Cardiac muscle cell (in vitro differentiated cells and primary cell): ENCODE measurements at places on chromosomes 6 and 20. TPM values are rescaled to one million over a fixed set of nuclear protein-coding genes. Genes with fewer than 3 reads are reported as not detected.

Gene UBD
- polyA plus RNA-seq = not detected in 2 replicates

Gene SULF2
- polyA plus RNA-seq = 2.8 and 9.6 TPM in 2 replicates

Gene COL9A3
- 6.4 and 12.3 TPM in 2 replicates for polyA plus RNA-seq

Gene PPIL1
- polyA plus RNA-seq = 76.5 and 133 TPM in 2 replicates

Gene FHL5
- polyA plus RNA-seq = not detected in 2 replicates

Gene BHLHE23
- polyA plus RNA-seq = not detected in 2 replicates

Gene CLDN20
- 0.19 and 0.44 TPM in 2 replicates for polyA plus RNA-seq

Gene FAXC
- 2.7 and 4.1 TPM in 2 replicates for polyA plus RNA-seq

Gene PGBD1
- polyA plus RNA-seq = 6.0 and 8.2 TPM in 2 replicates

Gene ZDHHC14
- 6.9 and 10.1 TPM in 2 replicates for polyA plus RNA-seq

Gene KCNK15
- polyA plus RNA-seq = 0.32 TPM in 1 of 2 replicates, not detected in the other

Gene MRAP2
- polyA plus RNA-seq = 17.4 and 20.6 TPM in 2 replicates

Gene RIMS4
- polyA plus RNA-seq = 2.0 and 3.6 TPM in 2 replicates

Gene NKX2-2
- polyA plus RNA-seq = not detected in 2 replicates

Gene PCNA
- 47.0 and 81.2 TPM in 2 replicates for polyA plus RNA-seq

Gene HLA-DQB2
- not detected in 2 replicates for polyA plus RNA-seq

Gene CGA
- polyA plus RNA-seq = 0.51 and 1.2 TPM in 2 replicates

Gene SAPCD1
- polyA plus RNA-seq = 2.1 and 4.2 TPM in 2 replicates

Gene GMEB2
- polyA plus RNA-seq = 10.8 and 11.4 TPM in 2 replicates

Gene ANKRD66
- not detected in 2 replicates for polyA plus RNA-seq

Gene RAMACL
- 0.10 and 0.44 TPM in 2 replicates for polyA plus RNA-seq

Gene CUL7
- 33.1 and 44.9 TPM in 2 replicates for polyA plus RNA-seq

Gene LAMA4
- polyA plus RNA-seq = 162 and 244 TPM in 2 replicates

Gene PRL
- polyA plus RNA-seq = not detected in 2 replicates

Gene NRN1
- polyA plus RNA-seq = 0.26 and 0.69 TPM in 2 replicates

Gene PHACTR3
- 0.55 and 19.6 TPM in 2 replicates for polyA plus RNA-seq

Gene KIAA0408
- 0.95 and 2.0 TPM in 2 replicates for polyA plus RNA-seq

Gene MLN
- polyA plus RNA-seq = 0.55 TPM in 1 of 2 replicates, not detected in the other

Gene STMND1
- not detected in 2 replicates for polyA plus RNA-seq

Gene CCHCR1
- polyA plus RNA-seq = 29.1 and 29.6 TPM in 2 replicates

Gene SSTR4
- polyA plus RNA-seq = not detected in 2 replicates
